ENCODE measurements at places on chromosomes 11 and 22.
A peak's percentile ranks its signal among the peaks of the same experiment; 100 is the strongest.

DNA sequence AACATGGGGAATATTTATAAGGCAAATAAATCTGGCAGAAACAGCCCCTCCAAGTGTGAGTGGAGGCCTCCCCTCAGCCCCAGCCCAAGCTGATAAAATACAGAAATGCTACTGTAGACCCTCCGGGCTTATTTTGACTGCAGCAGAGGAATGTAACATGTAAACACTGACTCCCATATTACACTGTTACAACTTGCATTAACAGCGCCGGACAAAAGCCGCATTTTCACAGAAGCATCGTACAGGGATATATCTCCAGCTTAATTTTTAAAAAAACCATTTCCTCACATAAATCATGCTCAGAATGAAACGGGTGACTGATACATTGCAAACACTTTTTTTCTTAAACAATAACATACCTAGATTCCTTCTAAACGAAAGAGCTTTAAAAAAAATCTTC lies 36.6 kb upstream of the COMT start:
- no peak for DNase-seq

- DNase-seq, result no peak
Measured at GRCh38 chr22:46280063-46280817, 12.4 kb downstream of the TTC38 start.

DNA sequence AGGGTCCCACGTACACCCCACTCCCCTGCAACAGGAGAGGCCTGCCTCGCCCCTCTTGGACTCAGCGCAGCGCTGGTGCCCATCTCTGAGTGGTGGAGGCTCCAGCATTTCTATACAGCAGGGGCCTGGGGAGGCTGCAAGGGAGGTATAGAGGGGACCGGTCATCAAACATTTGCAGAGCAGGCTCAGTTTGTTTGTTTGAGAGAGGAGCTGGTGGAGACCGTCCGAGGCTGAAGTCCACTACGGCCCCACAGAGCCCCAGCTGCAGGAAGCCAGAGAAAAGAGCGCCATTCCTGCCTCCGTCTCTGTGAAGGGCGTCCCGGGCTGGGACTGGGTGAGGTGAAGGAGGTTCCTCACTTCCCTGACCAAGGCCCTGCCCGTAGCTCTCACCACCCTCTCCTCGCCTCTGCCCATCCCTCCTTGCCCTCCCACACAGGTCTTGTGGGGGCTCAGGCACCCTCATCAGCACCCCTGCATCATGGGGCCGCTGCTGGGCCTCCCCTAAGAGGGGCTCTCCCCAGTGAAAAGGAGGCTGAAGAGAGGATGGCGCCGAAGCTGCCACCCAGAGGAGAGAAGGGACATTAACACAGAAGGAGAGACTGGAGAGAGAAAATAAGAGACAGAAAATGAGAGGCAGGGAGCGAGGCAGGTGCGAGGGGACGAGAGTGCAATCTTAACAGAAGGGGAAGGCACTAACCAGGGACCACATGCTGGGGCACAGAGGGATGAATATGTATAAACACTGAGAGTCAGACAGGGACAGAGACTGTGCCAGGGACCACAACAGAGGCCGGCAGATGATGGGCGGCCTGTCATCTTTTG lies 24.5 kb downstream of the RPUSD4 start:
- DNase-seq, result no peak

GRCh38 chr11:67404515-67405195 lies 772 bp downstream of the TBC1D10C start:
- no peak for DNase-seq

DNA sequence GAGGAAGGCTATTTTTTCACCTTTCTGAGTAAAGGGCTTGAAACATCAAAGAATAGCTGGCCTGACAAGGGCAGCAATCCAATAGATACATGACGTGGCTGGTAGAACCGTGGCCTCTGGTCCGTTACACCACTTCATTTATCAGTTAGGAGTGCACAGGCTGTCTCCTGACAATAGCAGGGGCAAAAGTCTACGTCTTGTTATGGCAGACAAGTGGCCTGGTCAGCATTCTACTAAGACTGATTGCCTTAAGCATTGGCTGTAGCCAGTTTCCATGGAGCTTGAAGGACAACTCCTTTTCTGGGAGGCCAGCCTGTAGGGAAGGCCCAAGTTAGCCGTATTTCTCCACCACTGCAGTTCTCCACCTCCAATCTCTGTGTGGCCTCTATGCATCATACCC lies 9.2 kb upstream of the GDPD4 start:
- DNase-seq, result no peak

DNA sequence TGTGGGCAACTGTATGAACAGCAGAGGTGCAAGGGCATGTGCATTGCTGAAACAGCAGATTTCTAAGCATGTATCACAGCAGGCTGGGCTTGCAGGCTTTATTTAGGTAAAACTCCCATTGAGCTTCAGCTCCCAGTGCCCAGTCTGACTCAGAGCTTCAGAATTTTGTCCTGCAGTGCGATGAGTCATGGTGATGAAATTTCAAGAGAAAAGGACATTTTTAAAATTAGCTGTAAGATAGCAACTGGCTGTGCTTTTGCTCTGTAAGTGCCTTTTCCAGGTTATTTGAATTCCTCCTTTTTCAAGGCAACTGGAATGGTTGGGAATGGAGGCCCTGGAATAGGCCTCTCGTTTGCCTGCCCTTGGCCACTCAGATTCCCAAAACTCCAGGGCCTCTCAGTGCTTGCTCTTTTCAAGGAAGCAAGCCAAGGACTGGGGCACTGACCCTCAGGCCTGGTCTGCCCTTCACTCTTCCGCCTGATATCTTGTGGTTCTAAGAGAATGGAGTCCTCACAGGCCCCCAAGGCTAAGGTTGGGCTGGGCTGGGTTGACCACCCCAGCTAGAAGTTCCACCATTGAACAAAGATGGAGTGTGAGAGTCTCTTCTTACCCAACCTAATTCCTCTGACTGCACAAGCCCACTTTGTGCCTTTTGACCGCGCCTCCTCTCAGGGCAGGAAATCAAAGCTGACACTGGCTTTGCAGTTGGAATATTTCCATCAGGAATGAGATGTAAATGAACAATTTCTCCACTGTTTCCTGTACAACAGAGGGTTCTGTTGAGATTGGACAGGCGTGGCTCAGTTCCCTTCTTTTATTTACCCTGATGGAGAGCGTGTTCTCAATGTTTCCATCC lies 59.5 kb upstream of the PRSS23 start:
- DNase-seq, result no peak

DNA sequence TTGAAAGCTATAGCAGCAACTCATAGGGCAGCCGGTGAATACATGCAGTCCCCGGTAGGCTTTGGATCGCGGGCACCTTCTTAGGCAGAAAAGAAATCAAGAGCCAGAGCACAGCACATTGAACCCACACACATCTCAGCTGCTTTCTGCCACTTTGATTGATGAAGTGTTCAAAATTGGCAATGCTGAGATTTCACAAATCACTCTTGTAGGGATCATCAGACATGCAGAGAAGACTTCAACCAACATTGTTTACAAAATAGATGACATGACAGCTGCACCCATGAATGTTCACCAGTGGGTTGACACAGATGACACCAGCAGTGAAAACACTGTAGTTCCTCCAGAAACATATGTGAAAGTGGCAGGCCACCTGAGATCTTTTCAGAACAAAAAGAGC lies 350.2 kb upstream of the ARHGAP42 start:
- no peak for DNase-seq

DNA sequence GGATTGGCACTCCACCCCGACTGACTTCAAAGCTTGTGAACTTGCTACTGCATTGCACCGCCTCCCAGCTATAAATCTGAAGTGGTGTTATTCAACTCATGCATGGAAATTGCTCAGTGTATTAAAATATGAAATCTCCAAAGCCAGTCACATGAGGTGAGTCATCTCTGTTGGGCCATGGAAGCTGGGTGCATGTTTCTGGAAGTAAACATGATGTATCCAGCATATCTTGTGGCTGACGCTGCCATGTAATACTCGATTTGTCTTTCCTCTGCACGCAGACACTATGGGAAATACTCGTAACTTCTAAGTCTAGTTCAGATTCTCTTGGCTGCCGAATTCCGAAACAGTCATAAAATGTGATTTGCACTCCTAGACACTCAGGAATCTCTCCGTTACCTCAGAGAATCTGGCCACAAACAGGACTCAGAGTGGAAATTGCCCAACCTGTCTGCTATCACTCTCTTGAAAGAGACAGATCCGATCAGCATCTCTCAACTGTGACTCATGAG lies 154.9 kb upstream of the MPPED2 start:
- no peak for DNase-seq

DNA sequence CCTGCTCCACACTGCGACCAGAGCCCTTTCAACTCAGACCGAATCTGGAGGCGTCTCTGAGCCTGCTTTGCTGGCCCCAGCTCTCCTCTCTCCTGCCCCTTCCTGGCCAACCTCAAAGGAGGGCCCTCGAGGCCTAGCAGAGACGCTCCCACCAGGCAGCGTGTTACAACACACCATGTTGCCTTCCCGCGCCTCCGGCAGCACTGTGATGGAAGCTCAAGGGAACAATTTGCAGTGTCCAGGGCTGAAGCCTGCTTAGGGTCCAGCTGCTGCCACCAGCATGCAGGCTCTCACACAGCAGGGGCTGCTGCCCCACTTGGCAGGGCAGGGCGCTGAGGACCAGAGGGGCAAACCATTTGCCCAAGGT lies 18.4 kb downstream of the LINC01488 start:
- DNase-seq, result no peak

GRCh38 chr22:44567846-44568493 lies 69.9 kb upstream of the RTL6 start:
- DNase-seq, result peak; percentile 21

GRCh38 chr11:72174302-72175070 lies 17.5 kb upstream of the FOLR1 start:
- no peak for DNase-seq

- no peak for DNase-seq
Measured at GRCh38 chr11:58788355-58789023, 56.0 kb downstream of the GLYATL2 start.

GRCh38 chr11:11577251-11577855 lies 44.5 kb downstream of the GALNT18 start:
- no peak for DNase-seq

- no peak for DNase-seq
Measured at GRCh38 chr11:117750916-117751662, 45.9 kb downstream of the DSCAML1 start.

- DNase-seq, result no peak
Measured at GRCh38 chr11:95835351-95835750, 45.1 kb downstream of the CEP57 start.

DNA sequence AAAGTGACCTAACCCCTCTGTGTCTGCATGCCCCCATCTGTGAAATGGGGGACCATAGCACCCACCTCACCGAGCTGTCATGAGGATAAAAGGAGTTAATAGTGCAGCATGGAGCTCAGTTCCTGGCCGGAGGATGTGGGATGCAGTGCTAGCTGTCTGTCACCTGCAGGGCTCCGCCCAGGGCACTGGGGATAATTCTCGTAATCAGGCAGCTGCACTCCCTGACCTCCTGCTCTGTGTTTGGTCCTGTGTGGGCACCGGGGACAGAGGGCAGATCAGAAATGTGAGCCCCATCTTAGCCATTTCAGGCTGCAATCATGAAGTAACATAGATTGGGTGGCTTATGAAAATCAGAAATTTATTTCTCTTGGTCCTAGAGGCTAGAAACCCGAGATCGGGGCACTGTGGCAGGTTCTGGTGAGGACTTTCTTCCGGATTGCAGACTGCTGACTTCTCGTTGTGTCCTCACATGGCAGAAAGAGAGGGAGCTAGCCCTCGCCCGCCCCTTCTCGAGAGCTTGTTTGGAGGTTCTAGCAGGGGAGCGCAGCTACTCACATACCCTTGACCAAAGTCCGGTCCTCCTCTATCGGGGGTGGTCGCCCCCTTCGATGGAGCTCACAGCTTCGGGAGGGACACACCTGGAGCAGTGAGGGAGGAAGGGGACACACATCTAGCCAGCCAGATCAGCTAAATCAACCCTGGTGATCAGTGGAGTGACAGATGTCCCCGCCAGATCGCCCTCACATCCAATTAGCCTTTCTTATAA lies 3.2 kb downstream of the KCTD17 start:
- no peak for DNase-seq

GRCh38 chr11:13567551-13567950 lies 71.8 kb upstream of the PTH start:
- DNase-seq, result no peak

GRCh38 chr22:41940832-41941765 lies 5.9 kb downstream of the CENPM start:
- DNase-seq, result peak; percentile 64

GRCh38 chr11:101510591-101510990 lies 73.2 kb downstream of the TRPC6 start:
- no peak for DNase-seq

- no peak for DNase-seq
Measured at GRCh38 chr11:16114978-16115871, 241.1 kb downstream of the SOX6 start.

DNA sequence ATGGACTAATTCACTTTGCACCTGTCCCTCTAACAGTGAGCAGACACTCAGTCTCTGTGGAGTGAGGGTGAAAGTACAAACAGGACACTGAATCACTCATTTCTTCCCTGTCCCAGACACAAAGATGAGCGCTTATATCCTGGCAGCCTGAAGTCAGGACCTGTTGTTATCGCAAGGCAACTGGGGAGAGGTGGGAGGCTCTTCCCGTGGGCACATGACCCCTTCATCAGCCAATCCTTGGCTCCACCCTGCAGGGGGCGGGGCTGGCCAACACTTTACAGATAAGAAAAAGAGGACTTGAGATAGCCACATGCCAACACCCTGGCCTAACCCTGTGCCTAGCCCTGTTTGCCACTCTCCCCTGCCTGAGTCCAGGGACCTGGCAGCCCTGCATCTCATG lies 29.5 kb upstream of the TESMIN start:
- no peak for DNase-seq

DNA sequence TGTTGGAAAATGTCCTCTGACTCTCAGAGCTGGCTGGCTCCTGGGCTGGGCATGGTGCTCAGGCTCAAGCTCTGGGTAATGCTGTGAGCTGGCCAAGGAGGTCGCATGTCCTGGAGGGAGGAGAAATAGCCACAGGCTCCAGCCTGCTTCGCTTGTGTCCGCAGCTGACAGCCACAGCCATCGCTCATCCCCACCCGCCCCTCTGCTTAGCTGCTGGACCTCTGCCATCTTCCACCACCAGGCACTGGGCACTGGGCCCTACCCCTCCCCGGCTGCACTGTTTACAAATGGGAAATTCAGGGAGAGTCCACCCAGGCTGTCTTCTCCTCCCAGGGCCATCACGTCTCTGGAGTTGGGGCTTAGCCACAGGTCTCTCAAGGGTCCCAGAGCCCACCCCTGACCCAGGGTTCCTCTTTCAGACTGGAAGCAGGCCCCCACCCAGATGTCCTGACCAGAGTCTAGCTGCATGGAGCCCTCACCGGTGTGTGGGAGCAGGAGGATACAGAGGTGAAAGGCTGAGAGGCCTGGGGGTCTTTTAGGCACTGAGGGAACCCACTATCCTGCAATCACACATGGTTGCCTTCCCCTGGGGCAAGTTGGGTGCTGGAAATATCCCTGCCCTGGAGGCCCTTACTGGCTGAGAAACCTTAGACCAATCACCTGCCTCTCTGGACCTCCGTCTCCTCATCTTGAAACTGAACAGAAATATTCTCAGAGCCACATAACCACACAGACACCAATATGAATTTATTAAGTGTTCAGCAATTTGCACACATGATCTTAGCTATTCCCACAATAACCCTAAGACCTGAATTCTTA lies 62.7 kb downstream of the CD82 start:
- DNase-seq, result no peak

- no peak for DNase-seq
Measured at GRCh38 chr11:79054636-79055035, 386.2 kb downstream of the TENM4 start.
